ENCODE measurements at places on chromosomes 2 and 18.
A peak's percentile ranks its signal among the peaks of the same experiment; 100 is the strongest.

- no peak for DNase-seq
Observed at GRCh38 chr2:43515807-43516497, 79.9 kb downstream of the THADA start.

- DNase-seq = no peak
Observed at GRCh38 chr2:178194600-178195389, 483 bp downstream of the OSBPL6 start.

GRCh38 chr2:104385743-104386142 is 468.2 kb upstream of the POU3F3 start:
- DNase-seq = no peak

- peak; percentile 63 for DNase-seq
Observed at GRCh38 chr2:40556293-40556692, 104.4 kb upstream of the SLC8A1 start.

GRCh38 chr2:230751062-230751461 is 38.4 kb downstream of the CAB39 start:
- no peak for DNase-seq
